Cardiac septum (tissue), 1 donor: ENCODE measurements at places on chromosomes 1 and 21.

DNA sequence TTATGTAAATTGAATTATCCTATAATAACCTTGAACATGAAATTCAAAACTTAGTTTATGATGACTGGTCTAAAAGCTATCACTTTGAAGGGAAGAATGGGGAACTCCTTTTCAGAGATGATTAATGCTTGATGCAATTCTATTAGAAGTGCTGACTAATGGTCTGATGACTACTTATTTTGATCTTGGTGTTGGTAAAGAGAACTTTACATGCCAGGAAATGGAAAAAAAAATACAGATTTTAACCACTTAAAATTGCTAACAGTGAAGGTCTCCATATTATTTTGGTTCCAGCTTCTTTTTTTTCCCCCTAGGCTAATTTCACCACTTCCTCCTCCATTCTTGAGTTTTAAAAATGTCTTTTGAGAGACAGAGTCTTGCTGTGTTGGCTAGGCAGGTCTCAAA lies 22.9 kb downstream of the S1PR1 start:
- DNase-seq, result no peak

DNA sequence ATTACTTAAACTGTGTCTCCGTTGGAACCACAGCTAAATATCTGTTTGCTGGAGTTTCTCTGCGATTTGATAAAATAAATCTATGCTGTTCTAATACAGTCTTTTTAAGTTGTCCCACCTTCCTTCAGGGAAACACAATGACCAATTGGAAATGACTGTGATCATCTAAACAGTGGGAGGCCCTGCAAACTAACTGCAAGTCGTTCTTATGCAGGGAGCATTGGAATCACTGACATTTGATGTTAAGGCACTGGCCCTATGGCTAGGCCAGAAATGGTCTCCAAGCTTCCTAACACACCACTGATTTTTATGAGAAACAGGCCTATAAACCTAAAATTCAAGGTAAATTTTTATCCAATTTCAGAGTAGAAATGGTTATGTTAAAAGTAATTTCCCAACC lies 645.2 kb downstream of the LMO4 start:
- no peak for DNase-seq

DNA sequence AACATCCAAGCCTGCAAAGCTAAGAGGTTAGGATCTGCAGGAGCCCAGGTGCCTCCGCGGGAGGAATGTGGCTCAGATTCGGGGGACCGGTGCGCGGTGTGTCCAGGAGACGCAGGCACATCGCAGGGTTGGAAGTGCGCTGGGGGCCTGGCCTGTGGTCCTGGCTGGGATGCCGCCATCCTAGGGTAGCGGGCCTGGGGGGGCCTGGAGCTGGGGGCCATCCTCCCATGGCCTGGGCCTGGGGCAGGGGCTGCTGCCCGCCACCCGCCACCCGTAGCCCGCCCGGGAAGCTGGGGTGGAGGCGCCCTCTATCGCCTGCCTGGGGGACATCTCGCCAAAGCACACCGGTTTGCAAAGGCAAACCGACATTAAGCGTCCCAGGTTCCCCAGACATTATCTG lies 170.6 kb upstream of the ARHGEF16 start:
- DNase-seq, result no peak

DNA sequence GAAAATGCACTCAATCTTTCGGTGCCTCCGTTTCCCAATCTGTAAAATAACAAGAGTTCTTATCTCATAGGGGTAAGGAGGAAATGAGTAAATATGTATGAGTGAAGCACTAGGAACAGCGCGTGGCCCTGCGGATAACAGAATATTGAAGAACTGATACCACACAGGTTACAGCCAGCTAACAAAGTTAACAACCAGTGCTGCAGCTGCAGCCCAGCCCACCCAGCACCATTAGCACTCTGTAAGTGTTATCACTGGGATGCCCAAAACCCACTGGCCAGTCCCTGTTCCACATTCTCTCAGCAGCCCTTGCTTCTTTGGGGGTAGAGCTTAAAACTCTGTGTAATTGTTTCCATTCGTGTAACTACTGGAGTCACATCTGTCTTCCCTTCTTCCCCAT lies 89.5 kb downstream of the VWA5B1 start:
- no peak for DNase-seq

DNA sequence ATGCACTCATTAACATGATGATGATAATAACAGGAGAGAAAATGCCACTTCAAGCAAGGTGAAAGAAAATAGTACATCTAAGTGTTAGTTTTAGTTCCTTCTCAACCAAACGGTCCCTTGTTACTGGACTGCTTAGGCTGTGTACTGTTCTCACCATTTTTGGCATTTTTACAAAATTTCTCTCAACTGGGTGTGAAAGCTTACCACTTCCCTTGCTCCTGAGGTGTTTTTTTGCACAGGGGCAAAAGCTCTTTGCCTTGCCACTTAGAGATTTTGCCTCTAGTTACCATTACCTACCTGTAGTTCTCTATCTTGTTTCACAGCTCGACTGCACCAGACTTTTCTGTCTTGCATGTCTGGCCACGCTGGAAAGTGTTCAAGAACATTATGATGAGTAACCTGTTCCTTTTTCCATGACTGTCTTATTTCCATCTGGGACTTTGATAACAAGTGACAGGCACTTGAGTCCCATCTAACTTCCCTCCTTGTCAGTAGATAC lies 10.7 kb downstream of the NEK7 start:
- no peak for DNase-seq

- DNase-seq, result no peak
These were observed 512.2 kb downstream of the NPHP4 start for GRCh38 chr1:5479876-5480646.
